ENCODE measurements at places on chromosomes 16 and 17.

DNA sequence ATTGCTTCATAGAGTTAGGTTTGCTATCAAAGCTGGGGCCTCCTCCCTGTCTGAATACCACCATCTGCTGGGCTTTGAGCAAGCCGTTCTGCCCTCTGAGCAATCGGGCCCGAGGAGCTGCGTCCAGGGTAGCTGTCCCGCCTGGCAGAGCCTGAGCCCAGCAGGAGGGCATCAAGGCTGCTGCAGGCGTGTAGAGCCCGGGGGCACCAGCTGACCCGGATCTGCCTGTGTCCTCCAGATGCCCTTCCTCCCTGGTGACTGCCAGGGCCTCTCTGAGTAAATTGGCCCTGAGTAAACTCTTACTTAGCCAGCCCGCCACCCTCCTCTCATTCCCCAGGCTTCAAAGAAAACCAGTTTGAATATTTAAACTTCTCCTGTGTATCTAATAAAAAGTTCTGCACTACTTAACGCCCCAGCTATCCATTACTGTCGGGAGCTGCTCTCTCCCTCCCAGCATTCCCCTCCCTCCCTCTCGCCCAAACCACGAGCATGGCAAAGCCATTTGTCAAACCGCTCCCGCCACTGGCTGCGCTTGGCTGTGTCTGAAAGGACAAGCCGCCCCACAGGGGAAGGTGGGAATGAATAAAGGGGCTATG is 16.4 kb downstream of the CDK5RAP3 start:
- no peak for DNase-seq

DNA sequence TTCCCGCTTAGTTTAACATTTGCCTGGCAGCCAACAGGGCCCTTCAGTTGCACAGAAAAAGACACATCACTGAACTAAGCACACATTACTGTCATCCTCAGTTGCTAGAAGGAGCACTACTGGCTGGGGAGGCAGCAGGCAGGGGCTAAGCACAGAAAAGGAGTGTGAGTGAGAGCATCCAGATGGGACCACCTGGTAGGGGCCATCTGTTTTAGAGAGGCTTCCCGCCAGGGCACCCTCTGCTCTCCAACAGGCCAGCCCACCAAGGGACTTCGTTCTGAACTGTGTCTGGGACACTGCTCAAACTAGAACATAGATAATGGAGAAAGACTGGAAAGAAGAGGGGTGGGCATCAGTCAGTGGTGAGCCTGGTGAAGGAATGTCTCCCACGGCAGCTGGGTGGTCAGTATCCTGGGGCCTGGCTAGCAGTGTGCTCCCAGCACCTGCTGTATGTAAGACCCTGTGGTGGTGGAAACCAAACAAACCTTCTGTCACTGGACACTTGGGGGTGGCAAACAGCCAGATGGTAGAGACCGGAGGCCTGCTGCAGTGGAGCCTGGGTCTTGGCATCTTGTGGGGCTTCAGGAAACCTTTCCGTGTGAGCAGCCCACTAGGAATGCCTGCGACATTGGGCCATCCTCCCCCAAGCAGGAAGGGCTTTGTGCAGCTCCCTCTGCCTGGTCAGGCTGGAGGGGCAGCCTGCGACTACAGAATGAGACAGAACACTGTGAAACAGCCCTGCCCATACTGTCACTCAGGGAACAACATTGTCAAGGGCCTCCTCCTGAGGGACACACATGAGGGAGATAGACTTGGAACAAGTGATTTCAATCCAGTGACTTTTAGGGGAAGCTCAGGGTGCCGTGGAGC is 12.8 kb upstream of the RANGRF start:
- DNase-seq = no peak

GRCh38 chr16:48907906-48908634 is 298.1 kb upstream of the N4BP1 start:
- DNase-seq = no peak

DNA sequence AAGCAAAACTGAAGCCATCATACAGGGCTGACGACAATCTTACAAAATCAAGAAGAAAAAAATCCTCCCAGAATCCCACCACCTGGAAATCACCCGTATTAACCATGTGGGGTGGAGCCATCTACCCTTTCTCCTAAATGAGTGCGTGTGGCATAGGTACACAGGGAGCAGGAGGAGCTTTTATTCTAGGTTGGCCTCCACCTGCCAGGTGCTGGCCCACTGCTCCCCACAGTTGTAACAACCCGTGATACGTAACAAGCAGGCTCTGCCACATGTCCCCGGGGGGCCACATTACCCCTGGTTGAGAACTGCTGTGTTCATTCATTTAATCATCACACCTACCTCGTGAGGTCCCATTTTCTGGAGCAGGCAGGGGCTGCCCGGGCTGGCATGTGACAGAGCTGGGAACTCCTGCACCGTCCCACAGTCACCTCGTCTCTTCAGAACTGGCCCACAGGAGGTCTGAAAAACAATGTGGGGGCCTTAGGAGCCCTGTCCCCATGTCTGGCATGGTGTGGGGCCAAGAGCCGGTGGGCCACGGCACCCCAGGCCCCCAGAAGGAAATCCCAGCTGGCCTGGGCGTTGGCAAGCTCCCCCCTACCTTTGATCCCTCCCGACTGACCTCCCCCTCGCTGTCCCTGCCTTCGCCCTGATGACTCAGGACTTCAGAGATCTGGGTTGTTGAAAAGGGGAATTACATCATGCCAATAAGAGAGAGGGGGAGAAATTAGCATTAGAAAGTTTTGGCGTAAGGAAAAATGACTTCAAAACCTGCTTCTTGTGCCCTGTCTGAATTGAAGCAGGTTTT is 12.9 kb downstream of the CMIP start:
- no peak for DNase-seq

- DNase-seq = no peak
Measured at GRCh38 chr16:78778101-78779004, 678.9 kb downstream of the WWOX start.
